Central memory CD4-positive, alpha-beta T cell (primary cell): ENCODE measurements at places on chromosomes 2 and 18.

GRCh38 chr2:134999521-134999920 lies 47.7 kb downstream of the MAP3K19 start:
- no peak for DNase-seq

DNA sequence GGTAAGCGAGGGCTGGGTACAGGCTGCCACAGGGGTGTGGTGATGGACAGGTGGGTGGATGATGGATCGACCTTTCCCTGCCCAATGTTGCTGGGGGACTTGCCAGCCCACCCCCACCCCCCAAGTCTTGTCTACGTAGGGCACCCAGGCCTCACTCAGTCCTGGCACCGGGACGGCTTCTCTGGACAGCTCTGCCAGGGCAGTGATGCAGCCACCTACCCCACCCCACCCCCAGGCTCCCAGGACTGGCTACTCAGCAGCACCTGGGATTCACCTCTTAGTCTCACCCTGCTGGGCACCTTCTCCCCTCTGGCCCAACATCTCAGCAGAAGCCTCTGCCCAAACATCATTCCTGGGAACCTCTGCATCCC lies 55.7 kb downstream of the ANKMY1 start:
- DNase-seq: no peak

DNA sequence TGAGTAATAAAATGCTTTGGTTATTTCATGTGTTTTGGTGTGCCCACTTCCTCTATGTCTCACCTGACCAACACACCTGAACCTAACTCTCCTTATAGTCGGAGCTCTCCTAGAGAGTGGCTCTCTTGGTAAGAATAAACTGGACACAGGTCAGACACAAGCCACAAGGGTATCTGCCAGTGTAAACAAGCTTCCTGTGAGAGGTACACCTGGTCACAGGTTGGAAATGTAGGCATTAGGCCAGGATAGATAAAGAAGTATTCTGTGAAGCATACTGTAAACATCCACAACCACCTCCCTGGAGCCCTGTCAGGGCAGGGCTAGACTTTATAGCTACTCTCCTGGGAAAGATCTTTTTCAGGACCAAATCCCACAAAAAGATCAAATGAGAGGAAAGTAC lies 69.4 kb downstream of the ZDBF2 start:
- no peak for DNase-seq

GRCh38 chr2:8872821-8873432 lies 35.5 kb upstream of the KIDINS220 start:
- DNase-seq: no peak

DNA sequence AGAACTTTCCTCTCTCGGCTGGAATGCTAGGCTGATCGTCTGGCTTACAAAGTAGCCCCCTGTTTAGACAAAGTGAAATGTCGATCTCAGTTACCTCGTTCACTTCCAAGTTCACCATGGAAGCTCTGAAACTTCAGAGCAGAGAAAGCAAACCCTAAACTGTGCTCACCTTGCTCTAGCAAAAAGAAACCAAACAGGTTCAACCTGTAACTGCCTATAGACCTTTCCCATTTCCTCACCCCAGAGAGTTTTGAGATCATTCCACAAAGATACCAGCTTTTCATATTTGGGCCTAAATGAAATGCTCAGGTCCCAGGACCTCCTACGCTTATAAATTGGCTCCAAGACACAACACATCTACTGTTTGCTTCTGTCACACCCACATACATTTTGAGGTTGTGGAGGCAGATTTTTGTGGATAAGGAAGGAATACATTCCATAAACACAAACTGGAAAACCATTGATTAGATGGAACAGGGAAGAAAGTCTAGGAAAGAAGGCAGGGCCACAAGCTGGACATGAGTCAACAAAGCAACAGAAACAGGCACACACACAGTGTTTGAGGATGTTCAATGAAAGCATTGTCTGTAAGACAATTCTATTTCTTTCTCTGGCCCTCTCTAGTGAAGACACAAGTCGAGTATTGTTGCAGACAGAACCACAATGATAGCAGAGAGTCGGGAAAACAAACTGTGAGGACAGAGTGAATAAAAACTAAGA lies 52.8 kb upstream of the TGIF1 start:
- no peak for DNase-seq

DNA sequence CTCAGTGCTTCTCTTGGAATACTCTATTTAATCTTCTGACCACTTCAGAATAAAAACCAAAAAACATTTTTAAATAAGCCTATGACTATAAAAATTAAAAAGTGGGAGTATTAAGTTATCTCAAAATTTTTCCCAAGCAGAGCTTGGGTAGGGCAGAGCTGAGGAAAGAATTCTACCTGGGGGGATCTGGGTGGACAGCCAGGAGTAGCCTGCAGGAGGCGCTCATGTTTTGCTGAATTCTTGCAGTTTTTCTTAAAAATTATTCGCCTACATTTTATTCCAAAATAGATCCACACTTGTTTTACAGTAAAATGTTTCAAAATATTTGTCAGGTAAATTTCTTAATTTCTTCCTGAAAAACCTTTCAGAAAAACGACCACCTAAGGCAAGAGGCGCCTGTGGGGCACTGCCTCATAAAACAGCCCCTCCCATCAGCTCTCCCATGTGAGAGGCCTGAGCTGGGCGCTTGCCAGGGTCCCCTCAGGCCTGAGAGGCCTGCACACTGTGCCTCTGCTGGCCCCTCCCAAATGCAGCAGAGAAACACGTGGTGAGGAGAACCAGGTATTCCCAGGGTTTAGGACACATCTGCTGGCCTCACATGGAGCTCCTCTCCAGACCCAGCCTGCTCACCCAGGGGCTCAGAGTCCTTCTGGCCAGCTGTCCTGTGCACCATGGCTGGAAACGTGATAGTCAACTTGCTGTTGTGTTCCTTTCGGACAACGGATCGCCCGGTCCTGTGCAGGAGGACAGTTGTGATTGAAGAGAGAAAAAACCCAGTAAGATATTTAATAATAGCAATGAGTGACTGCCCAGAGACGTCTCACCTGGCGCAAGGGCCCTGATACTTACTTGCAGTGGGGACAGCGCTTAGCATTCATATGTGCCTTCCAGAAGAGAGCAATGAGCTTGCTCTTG lies 17.5 kb downstream of the POLR1A start:
- no peak for DNase-seq

DNA sequence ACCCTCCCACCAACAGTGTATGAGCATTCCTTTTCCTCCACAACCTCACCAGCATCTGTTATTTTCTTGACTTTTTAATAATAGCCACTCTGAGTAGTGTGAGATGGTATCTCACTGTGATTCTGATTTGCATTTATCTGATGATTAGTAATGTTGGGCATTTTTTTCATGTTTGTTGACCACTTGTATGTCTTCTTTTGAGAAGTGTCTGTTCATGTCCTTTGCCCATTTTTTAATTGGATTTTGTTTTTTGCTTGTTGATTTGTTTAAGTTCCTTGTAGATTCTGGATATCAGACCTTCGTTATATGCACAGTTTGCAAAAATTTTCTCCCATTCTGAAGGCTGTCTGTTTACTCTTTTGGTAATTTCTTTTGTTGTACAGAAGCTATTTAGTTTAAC lies 59.1 kb downstream of the SP100 start:
- no peak for DNase-seq

DNA sequence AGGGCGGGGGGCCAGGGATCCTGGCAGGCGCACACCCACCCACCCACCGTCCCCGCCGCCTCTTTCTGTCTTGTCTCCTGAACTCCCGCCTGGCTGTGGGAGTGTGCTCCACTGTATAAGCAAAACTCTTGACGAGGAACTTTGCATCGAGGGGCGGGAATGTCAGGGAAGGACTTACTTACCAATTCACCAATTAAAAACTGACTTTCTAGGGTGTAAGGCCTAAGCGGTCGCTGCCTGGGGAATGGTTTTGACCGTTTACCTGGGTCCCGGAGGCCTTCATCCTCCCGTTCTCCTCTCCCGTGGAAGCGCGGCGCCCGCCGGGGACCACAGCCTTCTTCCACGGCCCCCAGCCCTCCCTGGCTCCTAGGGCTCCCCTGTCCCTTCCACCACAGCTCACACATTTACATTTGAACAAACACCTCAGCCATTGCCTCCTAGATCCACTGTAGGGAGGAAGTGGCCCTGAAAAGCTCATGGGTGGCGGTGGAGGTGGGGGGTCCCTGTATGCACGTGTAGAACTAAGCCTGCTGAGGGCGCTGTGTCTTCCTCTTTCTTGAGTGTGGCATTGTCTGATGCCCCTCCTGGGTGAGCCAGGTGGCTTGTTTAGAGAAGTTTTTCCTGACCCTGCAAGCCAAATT lies 8.9 kb downstream of the ASIC4 start:
- no peak for DNase-seq

DNA sequence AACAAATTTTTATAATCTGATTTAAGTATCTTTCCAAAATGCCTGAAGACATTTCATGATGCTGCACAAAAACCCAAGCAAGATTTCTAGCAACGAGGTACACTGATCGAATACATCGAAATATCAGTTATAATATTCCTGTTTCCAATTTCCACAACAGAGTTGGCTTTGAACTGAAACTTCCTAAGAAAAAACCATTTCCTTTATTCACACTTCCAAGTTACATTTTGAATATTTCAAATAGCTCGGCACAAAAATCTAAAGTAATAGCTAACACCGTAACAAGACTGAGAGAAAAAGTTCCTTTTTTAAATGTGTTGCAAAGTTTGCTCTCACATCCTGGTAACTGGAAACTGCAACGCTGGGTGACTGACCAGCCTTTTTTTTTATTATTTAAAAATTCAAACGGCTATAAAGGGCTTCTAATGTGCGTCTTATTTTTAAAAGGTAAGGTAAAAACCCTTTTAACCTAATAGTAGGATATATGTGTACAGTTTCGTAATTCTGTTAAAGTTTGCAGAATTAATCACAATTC lies 1.7 kb downstream of the HNRNPLL start:
- no peak for DNase-seq

GRCh38 chr2:84840306-84840705 lies 40.6 kb downstream of the TRABD2A start:
- DNase-seq: no peak

DNA sequence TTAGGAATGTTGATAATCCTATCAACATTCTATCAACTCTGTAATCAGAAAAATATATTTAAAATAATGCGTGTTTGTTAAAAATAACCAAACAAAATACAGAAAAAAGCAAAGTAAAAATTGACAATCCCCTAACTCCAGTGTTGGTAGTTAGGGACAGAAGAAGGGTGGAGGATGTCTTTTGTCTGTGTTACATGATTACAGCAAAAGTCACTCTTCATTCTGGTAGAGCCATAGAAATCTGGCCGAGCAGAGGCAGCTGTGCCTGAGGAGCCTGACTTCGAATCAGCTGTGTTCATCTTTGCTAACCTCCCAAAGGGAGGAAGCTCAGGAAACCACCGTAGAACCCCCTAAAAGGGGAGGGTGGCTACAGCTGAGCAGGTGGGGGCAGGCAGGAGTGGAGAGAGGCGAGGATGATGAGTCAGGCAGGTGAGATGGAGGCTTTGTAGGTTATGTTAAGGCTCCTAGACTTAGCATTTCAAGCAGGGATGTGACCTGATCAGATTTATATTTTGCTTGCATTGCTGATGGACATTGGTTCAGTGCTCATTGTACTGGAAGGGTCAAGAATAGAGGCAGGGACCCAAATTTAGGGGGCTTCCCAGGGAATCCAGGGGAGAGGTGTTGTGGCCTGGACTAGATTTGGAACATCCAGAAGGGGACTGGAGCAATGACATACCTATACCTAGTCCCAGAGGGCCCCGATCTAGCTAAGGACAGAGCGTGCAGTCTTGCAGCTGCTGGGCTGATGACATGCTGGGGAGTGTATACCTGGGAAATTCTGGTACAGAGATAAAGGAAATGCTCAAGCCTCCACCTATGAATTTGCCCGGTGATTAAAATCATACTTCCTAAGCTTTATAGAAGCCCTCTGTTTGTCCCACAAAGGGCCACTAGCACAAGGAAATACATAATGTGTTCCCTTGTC lies 95.7 kb downstream of the NEDD4L start:
- DNase-seq: no peak

- DNase-seq: no peak
These were observed 73.5 kb downstream of the MTCL1 start for GRCh38 chr18:8778824-8779223.

- no peak for DNase-seq
These were observed 3.8 kb upstream of the NFE2L2 start for GRCh38 chr2:177268187-177268871.

DNA sequence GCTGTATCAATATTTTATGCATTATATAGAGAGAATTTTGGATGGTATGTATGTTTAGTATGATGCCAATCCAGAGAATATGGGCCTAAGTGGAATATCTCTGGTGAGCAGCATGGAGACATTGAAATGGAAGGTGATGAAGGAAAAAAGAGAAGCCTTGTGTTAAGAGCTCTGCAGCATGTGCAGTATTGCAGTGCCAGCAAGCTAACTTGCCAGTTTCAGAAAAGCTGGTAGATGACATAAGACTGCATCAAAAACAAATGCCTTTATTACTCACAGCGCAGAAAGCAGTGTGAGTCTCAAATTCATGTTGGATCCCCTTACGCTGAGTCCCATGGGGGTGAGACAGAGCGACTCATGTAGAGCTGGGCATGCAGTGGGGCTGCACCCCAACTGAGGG lies 280.2 kb downstream of the CTNNA2 start:
- DNase-seq: no peak

- no peak for DNase-seq
These were observed 29.1 kb downstream of the TMEM131 start for GRCh38 chr2:97966545-97967215.

- DNase-seq: no peak
These were observed 520.1 kb upstream of the SYT4 start for GRCh38 chr18:43797347-43797746.

GRCh38 chr18:7870855-7871254 lies 303.7 kb downstream of the PTPRM start:
- DNase-seq: no peak

- DNase-seq: no peak
These were observed 487.5 kb downstream of the SUCLG1 start for GRCh38 chr2:83971547-83971946.

GRCh38 chr2:134839649-134840048 lies 1.2 kb downstream of the ACMSD start:
- no peak for DNase-seq

DNA sequence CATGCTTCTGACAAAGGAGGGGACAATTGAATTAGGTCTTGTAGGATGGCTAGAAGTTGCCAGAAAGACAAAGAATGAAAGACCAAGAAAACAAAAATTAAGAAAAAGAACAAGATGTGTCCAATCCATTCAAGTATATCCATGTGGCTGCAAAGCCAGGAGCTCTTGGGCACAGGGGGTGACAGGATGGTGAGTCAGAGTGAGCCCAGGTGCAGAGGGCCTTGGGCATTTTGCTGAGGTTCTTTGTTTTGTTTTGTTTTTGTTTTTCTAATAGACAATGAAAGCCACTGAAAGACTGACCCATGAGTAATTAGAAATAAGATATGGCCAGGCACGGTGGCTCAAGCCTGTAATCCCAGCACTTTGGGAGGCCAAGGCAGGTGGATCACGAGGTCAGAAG lies 104.6 kb upstream of the KLHL29 start:
- DNase-seq: no peak

GRCh38 chr2:43082111-43082894 lies 144.1 kb downstream of the ZFP36L2 start:
- no peak for DNase-seq

- DNase-seq: no peak
These were observed 356.2 kb downstream of the GPD2 start for GRCh38 chr2:156792242-156792840.
